ENCODE measurements at places on chromosomes 2 and 18.

DNA sequence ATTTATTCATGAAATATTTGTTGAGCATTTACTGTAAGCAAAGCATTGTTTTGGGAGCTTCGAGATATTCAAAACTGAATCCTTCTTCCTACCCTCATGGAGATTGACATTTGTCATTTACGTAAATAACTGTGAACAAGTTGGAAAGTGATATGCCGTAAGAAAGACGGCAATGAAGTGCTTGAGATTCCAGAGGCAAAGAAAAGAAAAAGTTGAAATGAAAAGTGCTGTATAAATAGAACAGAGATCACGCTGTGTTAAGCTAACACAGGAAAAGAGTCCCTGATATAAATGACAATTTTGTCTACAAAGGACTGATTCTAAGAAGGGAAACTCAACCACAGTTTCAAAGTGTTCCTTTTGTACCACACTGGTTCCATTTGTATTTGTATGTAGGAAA, 1.8 kb downstream of the CHRNA1 start:
- DNase-seq, result no peak

DNA sequence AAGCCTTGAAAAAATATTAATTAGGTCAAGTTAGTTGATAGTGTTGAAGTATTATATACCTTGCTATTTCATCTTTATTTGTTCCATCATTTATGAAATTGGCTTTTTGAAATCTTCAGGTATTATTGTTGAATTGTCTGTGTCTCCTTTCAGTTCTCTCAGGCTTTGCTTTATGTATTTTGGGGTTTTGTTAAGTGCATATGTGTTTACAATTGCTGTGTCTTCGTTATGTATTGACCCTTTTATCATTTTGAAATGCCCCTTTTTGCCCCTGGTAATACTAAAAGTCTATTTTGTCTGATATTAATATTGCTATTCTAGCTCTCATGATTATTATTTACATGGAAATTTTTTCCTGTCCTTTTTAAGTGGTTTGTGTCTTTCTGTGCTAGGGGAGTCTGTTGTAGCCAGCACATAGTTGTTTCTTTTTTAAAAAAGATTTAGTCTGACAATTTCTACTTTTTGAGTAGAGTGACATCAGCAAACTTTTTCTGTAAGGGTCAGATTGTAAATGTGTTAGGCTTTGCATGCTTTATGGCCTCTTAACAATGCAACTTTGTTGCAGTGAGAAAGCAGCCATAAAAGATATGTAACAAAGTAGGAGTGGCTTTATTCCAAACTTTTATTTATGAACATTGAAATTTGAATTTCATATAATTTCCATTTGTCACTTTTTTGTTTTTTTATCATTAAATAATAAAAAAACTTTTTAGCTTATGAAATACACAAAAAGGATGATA, 19.9 kb downstream of the SOCS6 start:
- no peak for DNase-seq

- DNase-seq, result no peak
These were observed 31.1 kb upstream of the CERS6 start for GRCh38 chr2:168424971-168425370.

- no peak for DNase-seq
These were observed 218.7 kb upstream of the PIEZO2 start for GRCh38 chr18:11368020-11368419.

DNA sequence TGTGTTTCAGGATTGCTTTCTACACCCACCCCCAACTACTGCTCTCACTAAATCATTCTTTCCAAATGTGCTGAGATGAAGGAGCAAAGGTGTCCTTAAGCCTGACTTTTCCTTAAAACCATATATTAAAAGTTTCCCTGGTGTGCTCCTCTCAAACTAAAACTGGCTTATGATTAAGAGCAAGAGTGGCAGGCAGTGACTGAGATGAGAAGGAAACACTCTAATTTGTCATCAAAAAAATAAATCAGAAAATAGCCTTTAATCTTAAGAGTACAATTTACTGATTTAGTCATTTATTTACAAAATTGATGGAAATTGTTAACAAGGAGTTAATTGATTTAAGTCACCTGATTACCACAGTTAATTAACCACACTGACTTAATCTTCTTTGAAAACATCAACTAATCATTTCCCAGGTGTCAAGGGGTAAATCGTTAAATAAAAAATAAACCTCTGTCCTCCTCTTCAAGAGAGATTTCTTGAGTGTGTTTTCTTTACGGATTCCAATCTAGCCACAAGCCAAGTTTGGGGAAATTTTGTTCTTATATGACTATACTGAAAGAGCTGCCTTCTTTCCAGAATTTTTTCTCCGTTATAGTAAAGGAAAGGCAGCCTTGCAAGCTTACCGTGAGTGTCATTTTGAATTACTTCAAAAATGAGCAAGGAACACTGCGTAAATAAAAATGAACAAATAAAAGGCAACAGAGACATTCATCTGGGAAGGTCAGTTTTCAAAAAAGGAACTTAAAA, 17.4 kb downstream of the LRP2 start:
- DNase-seq, result no peak

DNA sequence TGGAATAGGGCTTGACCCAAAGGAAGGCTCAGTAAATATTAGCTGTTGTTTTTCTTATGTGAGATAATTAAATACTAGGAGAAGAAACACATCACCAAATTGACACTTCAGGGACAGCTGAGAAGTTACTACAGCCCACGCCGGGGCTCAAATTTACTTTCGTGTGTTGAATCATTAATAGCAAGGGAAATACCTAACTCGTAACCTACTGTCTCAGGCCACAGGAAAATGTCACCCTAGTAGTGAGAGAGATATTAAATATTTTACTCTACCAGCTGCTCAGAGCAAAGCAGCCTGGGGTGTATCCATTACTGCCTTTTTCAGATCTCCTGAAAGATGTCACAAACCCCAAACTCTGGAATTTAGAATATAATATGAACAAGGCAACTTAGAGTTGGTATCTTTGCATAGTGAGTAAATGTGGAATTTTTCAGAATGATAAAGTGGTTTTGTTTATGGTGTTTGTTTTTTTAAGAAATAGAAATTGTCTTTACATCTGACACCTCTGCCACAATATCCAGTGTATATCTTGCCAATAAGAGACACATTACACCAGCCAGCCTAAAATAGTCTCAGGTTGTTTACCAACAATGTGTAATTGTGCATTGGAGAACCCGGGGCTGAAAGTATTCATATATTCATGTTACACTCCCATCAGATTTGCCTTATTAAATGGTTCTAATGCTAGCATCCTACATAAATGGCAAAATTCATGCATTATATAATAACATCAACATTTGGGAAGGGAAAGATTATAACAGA, 48.4 kb downstream of the ATP8B1 start:
- DNase-seq, result no peak
